Caco-2 (cell line): ENCODE measurements at places on chromosomes 4 and X. TPM values are rescaled to one million over a fixed set of nuclear protein-coding genes. Genes with fewer than 3 reads are reported as not detected.

DNA sequence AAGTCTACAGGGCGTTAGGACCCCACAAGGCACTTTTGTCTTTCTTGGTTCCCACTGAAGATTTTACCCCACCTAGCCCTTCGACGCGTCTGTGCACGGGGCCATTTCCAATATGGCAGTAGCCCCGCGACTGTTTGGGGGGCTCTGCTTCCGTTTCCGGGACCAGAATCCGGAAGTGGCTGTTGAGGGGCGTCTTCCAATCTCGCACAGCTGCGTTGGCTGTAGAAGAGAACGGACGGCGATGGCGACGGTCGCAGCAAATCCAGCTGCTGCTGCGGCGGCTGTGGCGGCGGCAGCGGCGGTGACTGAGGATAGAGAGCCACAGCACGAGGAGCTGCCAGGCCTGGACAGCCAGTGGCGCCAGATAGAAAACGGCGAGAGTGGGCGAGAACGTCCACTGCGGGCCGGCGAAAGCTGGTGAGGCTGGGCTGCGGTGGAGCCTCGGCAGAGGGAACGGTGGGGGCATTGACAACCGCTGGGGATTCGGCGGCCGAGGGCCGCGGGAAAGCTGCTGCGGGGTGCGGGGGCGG lies at the start of gene USP11:
Gene USP11, plus strand, starts transcription at position 207 of the 530 bp plus-strand sequence. Its CDS starts 35 bp downstream, at position 242.
- peak; percentile 47 for DNase-seq

- no peak for DNase-seq
Observed at GRCh38 chr4:86818211-86818610, 31.0 kb downstream of the SLC10A6 start.

- no peak for DNase-seq
Observed at GRCh38 chr4:177214935-177215334, 94.7 kb upstream of the NEIL3 start.

GRCh38 chrX:75746891-75747639 lies 38.0 kb downstream of the MAGEE2 start:
- DNase-seq = no peak

- no peak for DNase-seq
Observed at GRCh38 chrX:38887222-38887621, 86.0 kb downstream of the MID1IP1 start.

- no peak for DNase-seq
Observed at GRCh38 chr4:36785973-36786372, 458.6 kb upstream of the NWD2 start.

GRCh38 chr4:188146618-188147017 lies 7.4 kb downstream of the TRIML1 start:
- no peak for DNase-seq

- no peak for DNase-seq
Observed at GRCh38 chr4:138450546-138451275, 208.6 kb upstream of the SLC7A11 start.

DNA sequence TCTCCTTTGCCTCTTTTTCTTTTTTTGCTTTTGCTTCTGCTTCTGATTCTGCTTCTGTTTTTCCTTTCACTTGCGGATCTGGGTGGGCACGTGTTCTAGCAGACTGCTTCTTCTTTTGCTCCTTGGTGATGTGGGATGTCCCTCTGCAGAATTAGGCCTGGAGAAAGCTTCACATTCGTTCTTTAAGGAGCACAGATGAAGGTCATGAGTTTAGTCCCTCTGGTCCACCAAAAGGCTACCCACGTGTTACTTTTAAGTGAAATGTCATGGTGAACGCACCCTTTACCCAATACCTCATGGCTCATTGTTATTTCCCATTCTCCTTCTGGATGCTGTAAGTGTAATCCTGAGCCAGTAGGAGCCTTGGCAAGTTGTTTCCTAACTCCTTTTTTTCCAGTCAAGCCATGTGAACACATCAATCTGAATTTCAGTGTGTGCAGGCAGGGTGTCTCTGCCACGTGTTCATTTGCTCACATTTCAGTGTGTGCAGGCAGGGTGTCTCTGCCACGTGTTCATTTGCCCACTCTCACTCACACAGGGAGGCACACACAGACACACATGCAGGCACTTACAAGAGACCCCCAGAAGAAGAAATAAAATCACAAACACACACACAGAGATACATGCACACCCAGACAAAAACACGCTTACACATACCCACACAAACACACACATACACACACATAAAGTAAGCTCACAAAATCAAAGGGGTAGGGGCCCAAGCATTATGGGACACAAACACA lies 36.9 kb downstream of the NBDY start:
- DNase-seq = no peak

DNA sequence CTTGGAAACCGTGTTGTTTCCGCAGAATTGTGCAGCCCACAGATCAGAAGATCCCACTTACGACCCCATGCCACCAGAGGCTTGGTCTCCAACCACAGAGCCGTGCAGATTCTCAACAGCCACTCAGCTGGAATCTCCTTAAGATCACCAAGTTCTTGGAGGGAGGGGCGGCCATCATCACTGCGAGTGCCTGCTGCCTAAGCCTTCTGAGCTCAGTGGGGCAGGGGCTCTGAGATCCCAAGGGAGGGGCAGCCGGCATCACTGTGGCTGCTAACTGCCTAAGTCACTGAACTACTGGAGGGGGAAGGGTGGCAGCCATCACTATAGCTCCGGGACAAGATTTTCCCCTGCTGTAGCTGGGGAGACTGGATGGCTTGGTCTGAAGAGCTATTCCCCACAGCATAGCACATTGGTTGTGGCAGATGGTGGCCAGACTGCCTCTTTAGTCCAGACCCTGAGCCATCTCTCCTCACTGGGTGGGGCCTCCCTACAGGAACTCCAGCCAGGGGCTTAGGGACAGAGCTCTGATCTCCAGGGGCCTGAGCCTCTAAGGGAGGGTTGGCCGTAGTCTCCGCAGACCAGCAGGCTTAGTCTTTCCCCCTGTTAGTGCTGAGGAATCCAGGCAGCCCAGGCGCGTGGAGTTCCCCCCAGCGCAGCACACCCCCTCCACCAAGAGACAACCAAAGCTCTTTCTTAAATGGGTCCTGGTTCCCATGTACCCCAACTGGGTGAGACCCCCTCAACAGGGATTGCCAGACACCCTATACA lies 1483.9 kb downstream of the ADGRL3 start:
- DNase-seq = no peak

DNA sequence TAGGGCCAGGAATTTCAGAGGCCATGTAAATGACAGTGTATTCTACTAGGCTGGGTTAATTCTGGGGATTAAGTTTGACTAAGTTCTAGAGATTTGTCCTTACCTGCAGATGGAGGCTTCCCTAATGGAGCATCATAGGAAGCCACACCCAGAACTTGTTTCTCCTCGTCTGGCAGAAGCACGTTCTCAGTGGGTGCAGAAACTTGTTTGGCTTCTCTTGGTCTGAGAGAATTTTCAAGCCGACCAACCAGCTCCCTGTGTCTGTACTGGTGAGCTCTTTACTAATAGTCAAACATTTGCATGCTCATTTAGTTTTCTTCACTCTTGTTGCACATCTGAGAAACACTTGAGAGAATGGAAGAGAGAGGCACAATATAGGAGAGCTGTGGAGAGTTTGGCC lies 907 bp upstream of the ATP10D start:
- DNase-seq = peak; percentile 40

DNA sequence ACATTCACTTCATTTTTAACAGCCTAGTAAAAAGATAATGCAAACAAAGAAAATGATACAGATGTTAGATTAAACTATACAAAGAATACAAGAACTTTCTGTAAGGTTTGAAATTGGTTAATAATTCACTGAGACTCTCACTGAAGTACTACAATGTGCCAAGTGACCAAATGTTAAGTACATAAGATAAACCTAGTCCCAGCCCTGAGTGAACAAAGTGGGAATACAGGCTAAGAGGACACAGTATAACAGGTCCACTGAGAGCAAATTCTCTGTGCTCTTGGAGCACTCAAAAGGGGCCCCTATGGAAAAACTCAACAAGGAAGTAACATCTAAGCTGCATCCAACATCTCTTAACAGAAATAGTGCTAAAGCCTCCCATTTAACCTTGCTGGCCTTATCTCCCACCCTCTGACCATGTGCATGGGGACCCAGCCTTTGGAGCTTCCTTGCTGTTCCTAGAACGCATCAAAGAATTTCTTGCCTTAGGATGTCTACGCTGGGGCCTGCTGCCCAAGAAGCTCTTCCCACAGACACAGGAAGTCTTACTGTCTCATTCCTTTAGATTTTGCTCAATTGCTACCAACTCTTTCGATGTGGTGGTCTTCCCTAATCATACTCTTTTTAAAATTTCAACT lies 113.4 kb downstream of the ZAR1 start:
- no peak for DNase-seq

GRCh38 chr4:150235317-150235716 lies 157.1 kb downstream of the DCLK2 start:
- no peak for DNase-seq

TRPC3 gene
- total RNA-seq = 0.91 and 1.1 TPM in 2 replicates

DCX gene
- total RNA-seq = not detected in 2 replicates

DNAAF6 gene
- not detected in 2 replicates for total RNA-seq

ERCC6L gene
- 9.7 and 10.2 TPM in 2 replicates for total RNA-seq

CCKAR gene
- 1.9 and 2.0 TPM in 2 replicates for total RNA-seq

STATH gene
- not detected in 2 replicates for total RNA-seq

PPP1R2C gene
- not detected in 2 replicates for total RNA-seq

APELA gene
- 30.6 and 34.8 TPM in 2 replicates for total RNA-seq
